Activated CD8-positive, alpha-beta memory T cell treated with anti-CD3 and anti-CD28 coated beads for 4 hours (primary cell): ENCODE measurements at places on chromosomes 1 and 21.

- no peak for DNase-seq
These were observed 125.2 kb downstream of the ZNF648 start for GRCh38 chr1:181936269-181936668.

- DNase-seq, result no peak
These were observed 93.2 kb downstream of the CTH start for GRCh38 chr1:70504176-70504820.

DNA sequence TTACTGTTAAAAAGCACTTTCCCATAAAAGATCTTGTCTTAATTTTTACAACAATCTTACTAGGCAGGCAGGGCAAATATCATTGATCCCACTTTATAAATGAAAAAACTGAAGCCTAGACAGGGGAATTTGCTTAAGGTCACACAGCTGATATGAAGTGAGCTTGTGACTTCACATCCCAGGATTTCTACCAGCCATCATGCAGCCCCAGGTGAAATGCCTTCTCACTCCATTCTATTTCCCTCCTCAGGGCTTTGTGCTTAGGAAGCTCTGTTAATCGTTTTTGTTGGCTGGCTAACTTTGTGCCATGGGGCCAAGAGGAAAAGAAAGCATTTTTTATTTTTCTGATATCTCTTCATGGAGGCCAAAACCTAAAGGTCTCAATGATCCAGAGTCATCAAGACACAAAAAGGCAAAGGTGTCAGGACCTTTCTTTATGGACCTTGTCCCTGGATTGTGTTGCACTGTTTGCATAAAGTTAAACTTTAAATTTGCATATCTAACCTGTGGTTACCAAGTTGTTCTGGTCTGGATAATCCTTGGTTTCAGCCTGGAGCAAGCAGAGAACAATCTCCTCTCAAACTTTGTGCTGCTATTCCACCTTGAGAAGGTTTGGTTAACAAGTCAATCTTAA, 44.8 kb upstream of the ZNF326 start:
- DNase-seq, result no peak

GRCh38 chr1:225825607-225826007, 15.7 kb downstream of the EPHX1 start:
- no peak for DNase-seq

- no peak for DNase-seq
These were observed 45.8 kb upstream of the RC3H1 start for GRCh38 chr1:174068000-174068399.

- no peak for DNase-seq
These were observed 57.5 kb upstream of the ETV3 start for GRCh38 chr1:157195521-157196244.

DNA sequence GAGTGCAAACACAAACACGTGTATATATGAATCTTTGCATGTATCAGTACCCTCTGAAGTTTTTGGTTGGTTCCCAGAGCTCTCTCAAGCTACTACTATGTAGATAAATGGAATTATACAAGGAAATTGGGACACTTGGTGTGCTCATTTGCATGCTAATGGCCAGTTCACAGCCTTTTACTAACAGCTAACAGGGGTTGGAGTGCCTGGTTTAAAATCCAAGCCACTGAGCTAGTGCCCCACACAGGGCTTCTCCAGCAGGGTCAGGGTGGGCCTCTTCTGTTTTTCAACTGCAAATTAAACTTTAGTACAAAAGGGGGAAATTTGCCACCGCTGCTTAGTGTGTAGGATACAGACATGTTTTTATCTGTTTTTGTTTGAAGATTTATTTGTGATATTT, 121.0 kb downstream of the ATP5PO start:
- no peak for DNase-seq

GRCh38 chr1:171909711-171910110, 68.4 kb downstream of the DNM3 start:
- no peak for DNase-seq

DNA sequence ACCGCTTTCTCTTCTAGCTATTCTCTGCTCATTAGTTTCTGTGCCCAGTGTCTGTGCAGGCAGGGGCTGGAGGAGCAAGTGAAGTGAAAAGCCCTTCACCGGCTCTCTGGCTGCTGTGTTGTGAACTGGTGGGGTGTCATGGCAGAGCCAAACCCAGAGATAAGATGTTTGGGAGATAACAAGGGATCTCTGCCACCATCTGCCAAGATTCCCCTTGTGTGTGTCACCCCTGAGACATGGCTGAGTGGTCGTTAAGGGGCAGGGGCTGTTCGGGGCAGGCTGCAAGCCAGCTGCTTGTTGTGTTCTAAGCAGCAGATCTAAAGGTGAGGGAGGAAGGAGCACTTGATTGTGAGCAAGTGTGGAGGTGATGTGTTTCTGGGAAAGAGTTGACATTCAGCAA, 24.5 kb downstream of the CNIH3 start:
- no peak for DNase-seq

DNA sequence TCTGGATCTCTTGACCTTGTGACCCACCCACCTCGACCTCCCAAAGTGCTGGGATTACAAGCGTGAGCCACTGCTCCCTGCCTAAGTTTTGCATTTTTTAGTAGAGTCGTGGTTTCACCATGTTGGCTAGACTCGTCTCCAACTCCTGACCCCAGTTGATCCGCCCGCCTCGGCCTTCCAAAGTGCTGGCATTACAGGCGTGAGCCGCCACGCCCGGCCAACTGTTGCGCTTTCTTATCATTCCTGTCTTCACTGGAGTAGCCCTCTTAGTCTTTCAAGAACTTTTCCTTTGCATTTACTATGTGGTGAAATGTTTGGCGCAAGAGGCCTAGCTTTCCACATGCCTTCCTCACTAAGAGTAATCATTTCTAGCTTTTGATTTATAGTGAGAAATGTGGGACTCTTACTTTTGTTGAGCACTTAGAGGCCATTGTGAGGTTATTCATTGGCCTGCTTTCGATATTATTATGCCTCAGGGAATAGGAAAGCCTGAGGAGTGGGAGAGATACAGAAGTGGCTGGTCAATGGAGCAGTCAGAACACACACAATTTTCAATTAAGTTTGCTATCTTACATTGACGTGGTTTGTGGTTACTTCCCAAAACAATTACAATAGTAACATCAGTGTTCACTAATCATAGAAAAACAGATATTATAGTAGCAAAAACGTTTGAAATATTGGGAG, 111.0 kb downstream of the ZMYM4 start:
- DNase-seq, result no peak

- DNase-seq, result no peak
These were observed at the start of gene HMCN1 for GRCh38 chr1:185733818-185734735. Gene HMCN1 (plus strand): TSS chr1:185734391. CDS start chr1:185734780, 389 bp downstream.

GRCh38 chr1:244970744-244971551, 106.6 kb upstream of the HNRNPU start:
- DNase-seq, result peak; percentile 86

- DNase-seq, result no peak
These were observed 31.0 kb downstream of the ATP5PO start for GRCh38 chr21:33884376-33885171.

GRCh38 chr1:235500971-235501540, 3.2 kb downstream of the B3GALNT2 start:
- DNase-seq, result no peak

DNA sequence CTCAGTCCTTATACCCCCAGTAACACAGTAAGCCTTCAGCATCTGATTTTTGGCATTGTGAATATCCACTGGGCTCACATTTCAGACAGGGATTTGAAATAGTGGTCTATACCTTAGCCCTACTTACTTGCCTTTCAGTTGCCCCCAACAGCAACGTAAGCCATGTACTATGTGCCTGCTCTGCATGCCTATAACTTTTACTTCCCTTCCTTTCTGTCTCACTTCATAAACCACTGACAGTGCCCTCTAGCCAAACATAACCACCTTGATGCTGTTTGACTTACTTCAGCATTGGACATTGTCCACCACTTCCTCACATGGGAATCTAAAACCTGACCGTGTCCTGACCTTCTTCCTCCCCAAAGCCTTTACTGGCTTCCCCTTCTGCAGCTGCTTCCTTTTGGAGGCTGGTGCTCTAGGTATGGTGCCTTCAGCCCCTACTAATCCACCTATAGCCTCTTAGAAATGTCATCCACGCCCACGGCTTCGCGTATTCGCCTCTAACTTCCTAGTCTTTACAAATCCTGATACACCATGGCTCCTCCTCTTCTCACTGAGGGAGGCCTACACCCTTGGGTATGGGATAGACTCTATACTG, 3.6 kb upstream of the ZNF672 start:
- DNase-seq, result no peak

GRCh38 chr21:41368735-41369104, 6.9 kb downstream of the MX2 start:
- no peak for DNase-seq
